ENCODE measurements at places on chromosomes 12 and 14.
A peak's percentile ranks its signal among the peaks of the same experiment; 100 is the strongest.

- DNase-seq = no peak
Measured at GRCh38 chr12:47672068-47672467, 33.8 kb downstream of the RPAP3 start.

- no peak for DNase-seq
Measured at GRCh38 chr14:89435892-89436656, 19.0 kb upstream of the FOXN3 start.

DNA sequence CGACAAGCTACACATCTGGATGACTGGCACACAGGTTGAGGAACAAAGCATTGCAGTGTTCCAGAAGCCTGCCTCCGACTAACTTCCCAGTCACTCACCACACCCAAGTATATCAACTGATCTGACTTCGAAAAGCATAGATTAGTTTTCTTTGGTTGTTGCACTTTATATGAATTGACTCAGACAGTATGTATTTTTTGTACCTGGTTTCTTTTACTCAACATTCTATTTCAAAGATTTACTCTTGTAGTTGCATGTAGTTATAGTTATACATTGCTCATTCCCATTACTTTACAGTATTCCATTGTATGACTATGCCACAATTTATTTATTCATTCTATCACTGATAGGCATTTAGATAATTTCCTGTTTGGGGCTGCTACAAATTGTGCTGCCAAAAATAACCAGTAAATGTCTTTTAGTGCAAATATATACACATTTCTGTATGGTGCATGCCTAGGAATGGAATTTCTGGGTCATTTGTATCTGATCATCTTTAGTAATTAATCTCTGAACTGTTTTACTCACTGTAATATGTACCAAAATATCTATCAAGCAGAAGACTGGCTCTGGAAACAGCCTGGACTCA is 17.8 kb downstream of the PLCZ1 start:
- DNase-seq = no peak

DNA sequence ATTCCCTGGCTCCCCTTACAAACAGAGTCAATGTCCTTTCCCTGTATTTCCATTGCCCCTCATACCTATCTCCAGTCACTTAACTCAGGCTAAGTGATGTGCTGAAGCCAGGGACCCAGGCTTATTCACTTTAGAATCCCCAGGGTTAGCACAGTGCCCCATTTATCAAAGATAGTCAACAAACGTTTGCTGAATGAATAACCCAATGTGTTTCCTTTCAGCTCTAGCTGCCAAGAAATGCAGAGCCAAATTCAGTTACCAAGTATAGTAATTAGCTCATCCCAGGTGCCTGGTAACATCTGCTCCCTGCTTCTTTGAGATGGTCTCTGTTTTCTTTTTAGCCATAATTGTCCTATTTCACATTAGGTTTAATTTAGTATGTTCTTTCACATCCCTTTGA is 189.5 kb downstream of the PHLDA1 start:
- no peak for DNase-seq

- DNase-seq = no peak
Measured at GRCh38 chr14:64421166-64421565, 33.0 kb downstream of the MTHFD1 start.

GRCh38 chr14:89625244-89625713 is 208.2 kb upstream of the FOXN3 start:
- peak; percentile 37 for DNase-seq

DNA sequence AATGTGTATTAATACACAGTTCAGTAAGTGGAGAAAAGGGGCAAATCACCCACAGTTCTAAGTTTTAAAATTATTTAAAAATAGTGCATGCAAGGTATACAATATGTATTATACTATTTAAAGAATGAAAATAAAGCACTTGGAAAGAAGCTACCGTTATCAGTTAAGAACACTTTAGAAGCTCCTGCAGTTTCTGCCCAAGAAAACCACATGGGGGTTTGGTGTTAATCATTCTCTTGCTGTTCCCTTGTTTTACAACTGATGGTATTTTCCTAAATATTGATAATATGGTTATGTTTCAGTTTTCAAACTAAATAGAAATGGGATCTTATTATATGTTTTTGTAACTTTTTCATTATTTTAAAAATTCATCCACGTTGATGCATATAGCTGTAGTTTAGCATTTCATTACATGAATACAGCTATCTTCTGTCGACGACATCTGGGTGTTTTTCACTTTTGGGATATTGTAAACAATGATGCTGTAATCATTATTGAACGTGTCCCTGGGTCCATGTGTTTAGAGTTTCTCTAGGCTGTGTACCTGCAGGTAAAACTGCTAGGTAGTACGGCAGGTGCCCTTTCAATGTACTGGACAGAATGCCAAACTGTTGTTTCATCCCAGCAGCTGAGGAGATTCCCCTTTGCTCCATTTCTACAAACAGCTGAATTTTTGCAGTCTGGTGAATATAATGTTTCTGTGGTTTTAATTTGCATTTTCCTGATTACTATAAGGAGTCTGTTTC is 64.1 kb downstream of the APPL2 start:
- DNase-seq = no peak

GRCh38 chr12:38056701-38057689 is 259.6 kb upstream of the ALG10B start:
- no peak for DNase-seq

- DNase-seq = no peak
Measured at GRCh38 chr14:75315144-75315543, 36.5 kb downstream of the FOS start.
